ENCODE measurements at places on chromosomes 16 and 17.

DNA sequence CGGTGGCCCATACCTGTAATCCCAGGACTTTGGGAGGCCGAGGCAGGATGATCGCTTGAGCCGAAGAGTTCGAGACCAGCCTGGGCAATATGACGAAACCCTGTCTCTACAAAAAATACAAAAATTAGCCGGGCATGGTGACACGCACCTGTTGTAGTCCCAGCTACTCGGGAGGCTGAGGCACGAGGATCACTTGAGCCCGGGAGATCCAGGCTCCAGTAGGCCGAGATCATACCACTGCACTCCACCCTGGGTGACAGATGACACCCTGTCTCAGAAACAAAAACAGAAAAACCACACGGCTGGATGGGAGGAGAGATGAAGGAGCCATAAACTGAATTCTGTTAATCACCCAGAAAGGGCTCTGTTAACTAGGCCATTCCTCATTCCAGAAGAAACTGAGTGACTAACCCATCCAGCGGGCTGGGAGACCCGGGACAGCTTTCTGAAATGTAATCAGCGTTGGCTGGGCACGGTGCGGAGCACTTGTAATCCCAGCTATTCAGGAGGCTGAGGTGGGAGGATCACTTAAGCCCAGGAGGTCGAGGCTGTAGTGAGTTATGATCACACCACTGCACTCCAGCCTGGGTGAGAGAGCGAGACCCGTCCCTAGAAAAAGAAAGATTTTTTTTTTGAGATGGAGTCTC lies 641 bp upstream of the NT5C3B start:
- DNase-seq: peak; percentile 44

- DNase-seq: no peak
Measured at GRCh38 chr16:71369494-71369893, 11.0 kb downstream of the CALB2 start.

- no peak for DNase-seq
Measured at GRCh38 chr16:64771273-64771672, 350.6 kb downstream of the CDH11 start.

GRCh38 chr17:37720989-37721388 lies 23.9 kb downstream of the HNF1B start:
- DNase-seq: no peak

DNA sequence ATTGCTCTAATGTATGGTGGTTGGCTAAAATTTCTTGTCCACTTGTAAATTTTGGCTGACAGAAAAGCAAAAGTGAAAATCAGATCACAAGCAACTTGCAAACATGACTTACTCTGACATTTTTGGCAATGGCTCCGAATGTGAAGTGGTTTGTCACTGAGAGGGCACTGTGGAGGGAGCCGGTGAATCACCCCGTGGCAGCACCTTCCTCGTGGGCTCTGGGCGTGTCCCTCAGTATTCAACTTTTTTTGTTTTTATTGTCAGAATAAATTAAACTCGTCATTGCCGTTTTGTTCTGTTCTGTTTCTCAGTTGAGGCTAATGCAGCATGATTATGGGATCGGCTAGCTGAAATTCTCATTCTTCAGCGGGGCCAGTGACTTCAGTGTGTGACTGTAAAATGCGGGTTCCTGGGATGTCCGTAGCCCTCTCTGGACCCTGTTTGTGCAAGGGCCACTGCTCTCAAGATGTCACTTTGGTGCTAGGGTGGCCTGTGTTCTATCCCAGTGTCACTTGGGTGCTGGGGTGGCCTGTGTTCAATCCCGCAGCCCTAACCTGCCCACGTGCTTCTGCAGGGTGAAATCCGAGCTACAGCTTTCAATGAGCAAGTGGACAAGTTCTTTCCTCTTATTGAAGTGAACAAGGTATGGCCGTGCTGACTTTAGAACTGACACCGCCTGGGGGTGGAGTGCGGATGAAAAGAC lies 48.8 kb downstream of the RPA1 start:
- no peak for DNase-seq

DNA sequence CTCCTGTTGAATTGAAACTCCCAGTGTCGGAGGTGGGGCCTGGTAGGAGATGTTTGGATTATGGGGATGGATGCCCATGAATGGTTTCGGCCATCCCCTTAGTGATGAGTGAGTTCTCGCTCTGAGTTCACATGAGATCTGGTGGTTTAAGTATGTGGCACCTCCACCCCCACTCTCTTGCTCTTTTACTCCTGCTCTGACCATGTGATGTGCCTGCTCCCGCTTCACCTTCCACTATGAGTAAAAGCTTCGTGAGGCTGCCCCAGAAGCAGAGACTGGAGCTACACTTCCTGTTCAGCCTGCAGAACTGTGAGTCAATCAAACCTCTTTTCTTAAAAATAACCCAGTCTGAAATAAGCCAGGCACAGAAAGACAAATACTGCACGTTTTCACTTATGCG lies 512.4 kb downstream of the HS3ST4 start:
- no peak for DNase-seq

DNA sequence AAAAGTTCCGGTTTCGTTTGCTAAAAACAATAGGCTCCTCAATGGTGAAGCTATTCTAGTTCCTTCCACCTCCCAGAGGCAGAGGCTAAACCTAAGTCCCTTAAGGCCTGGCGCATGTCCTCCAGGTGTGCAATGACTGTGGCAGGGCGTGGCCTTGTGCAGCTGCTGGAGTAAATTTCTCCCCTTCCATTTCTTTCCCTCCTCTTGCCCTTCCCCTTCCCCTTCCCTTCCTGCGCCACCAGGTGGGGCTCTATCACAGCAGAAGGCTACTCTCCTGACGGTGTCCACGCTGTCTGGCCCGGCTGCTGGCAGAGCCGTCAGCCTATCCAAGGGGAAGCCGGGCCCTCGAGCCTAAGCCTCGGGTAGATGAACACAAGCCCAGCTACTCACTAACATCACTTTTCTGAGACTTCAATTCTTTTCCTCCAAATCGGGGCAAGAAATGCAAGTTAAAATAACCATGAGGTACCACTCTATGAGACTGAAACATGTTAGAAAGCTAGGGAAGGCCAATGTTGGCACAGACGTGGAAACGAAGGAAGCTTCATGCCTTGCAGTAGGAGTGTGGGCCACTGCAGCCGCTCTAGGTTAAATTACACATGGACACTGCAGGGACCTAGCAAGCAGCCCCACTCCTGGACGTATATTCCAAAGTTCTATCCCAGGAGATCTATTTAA lies 34.4 kb downstream of the C16orf78 start:
- peak; percentile 69 for DNase-seq

- DNase-seq: no peak
Measured at GRCh38 chr17:81510785-81511553, 1.6 kb downstream of the ACTG1 start.

DNA sequence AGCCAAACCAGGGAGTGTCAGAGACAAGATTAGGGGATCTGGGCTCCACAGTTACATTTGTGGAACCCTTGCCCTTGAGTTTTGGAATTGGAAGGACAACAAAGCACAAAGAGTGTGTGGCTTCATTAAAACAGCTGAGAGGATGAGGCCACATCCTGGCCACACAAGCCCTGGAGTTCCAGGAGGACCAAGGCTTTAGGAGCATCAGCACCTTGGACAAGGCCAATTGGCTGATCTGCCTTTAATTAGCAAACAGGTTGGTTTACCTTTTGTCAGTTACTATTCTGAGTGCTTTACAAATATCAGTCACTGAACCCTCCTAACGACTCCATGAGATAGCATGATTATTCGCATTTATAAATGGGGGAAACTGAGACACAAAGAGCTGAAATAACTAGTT lies 54.7 kb downstream of the SLC6A2 start:
- DNase-seq: no peak

DNA sequence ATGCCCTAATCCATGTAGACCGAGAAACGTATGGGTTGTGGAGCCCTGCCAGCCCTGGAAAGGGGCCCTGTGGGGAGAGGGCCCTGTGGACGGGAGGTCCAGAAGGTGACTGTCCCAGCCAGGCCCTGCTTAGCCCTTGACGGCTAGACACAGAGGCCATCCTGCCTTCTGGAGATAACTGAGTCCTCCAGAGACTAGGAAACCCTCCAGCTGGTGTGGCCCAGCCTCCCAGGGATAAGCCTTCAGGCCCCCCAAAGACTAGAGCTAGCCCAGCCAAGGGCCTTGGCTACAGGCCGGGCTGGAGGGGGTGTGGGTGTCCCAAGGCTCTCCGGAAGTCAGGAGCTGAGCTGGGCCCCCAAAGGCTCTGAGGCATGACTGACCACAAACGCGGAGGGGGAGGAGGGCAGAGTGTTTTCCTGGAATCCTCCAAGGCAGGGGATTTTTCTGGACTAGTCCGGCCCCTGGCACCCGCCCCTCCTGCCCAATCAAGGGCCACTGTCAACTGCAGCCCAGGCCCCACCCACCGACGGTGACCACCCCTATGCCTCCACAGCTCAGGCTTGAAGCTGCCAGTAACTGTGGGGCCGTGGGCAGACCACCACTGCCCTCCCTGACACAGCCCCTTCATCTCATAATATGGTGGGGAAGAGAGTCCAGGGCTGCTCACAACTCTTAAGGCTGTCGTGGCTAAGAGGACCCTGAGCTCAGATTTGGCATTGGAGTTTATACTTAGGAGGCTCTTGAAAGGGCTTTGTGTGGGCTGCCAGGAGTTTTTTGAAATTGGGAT lies 885 bp upstream of the VASN start:
- peak; percentile 85 for DNase-seq

DNA sequence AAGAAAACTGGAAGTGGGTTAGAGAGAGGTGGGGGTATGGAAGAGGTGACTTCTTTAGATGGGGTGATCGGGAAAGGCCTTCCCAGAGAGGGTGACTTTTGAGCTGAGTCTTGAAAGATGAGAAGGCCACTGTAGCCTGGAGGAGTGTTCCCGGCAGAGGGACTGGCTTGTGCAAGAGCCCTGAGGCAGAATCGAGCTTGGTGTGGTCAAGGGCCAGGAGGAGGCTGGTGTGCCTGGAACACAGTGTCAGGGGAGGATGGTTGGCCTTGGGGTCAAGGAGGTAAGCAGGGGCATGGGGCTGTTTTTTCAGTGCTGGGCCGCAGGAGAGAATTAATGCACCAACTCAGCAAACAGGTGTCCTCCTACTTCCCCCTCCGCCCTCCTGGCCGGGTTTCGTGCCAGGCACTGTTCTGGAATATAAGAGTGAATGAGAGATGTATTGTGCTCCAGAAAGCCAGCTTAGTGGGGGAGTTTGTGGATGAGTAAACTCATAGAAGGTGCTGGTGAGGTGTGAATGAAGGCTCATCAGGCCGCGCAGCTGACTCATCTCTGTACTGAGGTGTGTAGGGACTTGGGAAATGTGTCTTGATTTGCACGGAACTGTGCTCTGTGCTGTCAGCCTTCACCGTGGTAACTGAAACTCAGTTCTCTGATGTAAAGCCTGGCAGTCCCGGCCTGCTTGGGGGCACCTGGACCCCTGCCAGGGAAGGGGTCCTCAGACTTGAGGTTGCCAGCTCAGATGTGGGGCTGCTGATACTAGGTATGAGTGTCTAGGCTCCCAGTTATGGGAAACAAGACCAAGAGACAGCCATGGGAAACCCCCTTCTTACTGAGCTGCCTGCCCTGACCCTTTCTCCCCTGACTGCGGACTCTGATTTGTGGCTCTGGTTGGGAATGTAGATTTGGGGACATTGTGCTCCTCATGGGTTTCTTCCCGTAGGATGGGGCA lies 15.3 kb downstream of the KSR1 start:
- DNase-seq: no peak

GRCh38 chr17:50641357-50641756 lies 6.7 kb downstream of the ABCC3 start:
- DNase-seq: no peak

- DNase-seq: no peak
Measured at GRCh38 chr16:88026964-88027938, 76.0 kb downstream of the BANP start.

GRCh38 chr16:83701494-83701893 lies 106.3 kb upstream of the HSBP1 start:
- peak; percentile 30 for DNase-seq

DNA sequence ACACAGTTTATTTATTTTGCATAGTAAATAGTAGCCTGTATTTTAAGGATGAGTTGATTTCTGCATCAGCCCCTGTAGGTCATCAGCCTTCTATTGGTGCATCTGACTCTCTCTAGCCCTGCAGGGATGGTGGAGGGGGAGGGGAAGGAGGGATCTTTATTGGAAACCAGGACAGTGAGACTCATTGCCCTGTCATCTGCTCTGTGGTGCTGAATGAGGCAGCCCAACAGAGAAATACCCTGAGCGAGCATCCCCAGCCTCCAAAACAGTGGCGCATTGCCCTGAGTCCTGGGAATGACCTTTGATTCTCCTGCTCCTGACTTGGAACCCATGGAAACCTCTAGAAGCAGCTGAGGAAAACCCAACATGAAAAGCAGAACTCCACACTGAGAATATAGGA lies 45.5 kb upstream of the STH start:
- DNase-seq: no peak

- no peak for DNase-seq
Measured at GRCh38 chr16:1497014-1497598, 3.9 kb downstream of the TELO2 start.

GRCh38 chr16:9976601-9977000 lies 205.6 kb downstream of the GRIN2A start:
- DNase-seq: no peak

- no peak for DNase-seq
Measured at GRCh38 chr17:17851103-17852002, 14.6 kb upstream of the SREBF1 start.

GRCh38 chr16:1788095-1788707 lies 5.3 kb downstream of the IGFALS start:
- DNase-seq: no peak

DNA sequence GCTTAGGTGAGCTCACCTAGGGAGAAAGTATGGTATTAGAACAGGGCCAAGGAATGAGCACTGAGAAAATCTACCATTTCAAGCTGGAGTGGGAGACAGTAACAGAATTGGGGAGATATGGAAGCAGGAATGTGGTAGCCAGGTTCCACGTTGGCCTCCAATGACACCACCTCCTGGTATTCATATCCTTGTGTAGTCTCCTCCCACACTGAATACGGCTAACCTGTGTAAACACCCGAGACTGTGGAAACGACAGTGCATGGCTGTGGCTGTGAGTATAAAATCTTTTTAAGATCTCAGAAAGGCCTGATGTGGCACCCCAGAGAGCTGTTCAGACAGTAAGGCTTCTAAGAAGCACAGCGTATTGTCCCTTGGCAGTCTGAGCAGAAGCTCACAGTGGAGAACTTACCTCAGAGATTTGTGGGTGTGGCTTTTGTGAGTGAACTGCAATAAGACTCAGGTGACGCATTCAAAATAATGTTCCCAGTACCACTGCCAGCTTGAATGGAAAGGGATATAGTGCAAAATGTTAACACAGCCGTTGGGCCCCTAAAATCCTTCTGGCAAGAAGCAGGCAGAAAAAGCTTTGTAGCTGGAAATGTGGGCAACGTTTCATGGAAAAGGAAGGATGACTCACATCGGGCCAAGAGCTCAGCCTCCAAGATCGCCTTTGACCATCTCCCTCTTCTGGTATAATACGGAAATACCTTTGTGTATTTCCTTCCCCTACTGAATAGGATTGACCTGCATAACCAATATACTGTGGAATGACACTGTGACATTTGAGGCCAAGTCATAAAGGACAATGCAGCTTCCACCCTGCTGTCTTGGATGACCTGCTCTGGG lies 14.4 kb downstream of the SDR42E1 start:
- DNase-seq: peak; percentile 70

- DNase-seq: no peak
Measured at GRCh38 chr16:31132303-31132979, 3.1 kb downstream of the PRSS8 start.

- no peak for DNase-seq
Measured at GRCh38 chr16:11320170-11320569, 25.1 kb upstream of the RMI2 start.

Measured in AG08396 (cell line).